ENCODE measurements at places on chromosomes 2 and 18.

DNA sequence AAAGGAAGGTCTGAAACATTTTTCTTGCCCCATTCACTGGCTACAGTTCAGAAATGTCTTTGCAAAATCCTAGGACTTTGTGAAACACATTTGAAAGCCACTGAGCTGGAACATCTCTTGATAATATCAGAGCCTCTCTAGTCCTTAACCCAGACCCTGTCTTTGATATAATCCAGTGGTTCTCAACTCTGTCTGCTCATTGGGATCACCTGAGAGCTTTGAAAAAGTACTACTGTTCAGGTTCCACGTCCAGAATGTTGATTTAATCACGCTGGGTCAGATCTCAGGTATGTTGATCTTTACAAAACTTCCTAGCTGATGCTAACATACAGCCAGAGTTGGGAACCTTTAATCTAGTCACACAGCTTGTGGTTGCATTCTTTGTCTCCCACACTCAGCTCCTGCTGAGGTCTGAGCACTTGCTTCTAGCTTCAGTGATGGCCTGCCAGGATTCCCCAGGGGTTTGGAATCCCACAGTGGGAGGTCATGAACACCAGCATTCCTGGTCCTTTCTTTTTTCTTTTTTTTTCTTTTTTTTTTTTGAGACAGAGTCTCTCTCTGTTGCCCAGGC is 262.7 kb downstream of the SETBP1 start:
- DNase-seq = no peak

DNA sequence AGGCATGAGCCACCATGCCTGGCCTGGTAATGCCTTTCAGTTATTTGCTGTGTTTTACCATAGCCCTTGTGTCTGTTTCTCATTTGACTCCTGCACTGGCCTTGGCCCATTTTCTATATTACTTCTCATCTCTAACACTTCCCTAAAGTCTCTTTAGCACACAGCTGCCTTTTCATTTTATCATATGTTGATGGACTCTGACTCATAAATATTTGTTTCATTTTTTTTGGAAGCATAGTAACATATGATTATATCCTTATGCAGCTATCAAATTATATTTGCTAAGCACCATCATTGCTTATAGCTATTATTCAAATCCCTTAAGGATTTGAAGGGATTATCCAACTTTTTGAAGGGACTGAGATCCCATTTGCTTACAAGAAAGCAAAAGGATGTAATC is 320.3 kb downstream of the GPD2 start:
- no peak for DNase-seq

DNA sequence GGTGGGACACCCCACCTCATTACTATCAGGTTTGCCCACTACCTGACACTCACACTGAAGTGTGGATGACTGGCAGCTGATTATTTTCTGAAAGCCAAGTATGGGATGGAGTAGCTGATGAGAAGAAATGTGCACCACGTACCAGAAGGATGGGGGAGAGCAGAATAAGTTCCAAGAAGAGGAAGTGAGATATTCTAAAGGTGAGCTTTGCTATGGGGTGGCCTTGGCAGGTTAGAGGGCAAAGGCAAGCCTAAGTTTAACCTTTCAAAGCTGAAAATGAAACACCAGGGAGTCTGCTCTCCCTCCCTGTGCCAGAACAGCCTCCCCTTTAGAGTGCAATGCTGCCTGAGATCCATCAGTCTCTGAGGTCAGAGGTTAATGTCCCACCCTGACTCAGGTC is 196.1 kb upstream of the OSR1 start:
- no peak for DNase-seq

GRCh38 chr2:152387041-152387440 is 52.1 kb downstream of the FMNL2 start:
- no peak for DNase-seq

All from hippocampal formation (tissue), 2 donors.